ENCODE measurements at places on chromosomes 13 and 19.

GRCh38 chr13:101451641-101452040 is 834 bp upstream of the ITGBL1 start:
- DNase-seq = no peak

DNA sequence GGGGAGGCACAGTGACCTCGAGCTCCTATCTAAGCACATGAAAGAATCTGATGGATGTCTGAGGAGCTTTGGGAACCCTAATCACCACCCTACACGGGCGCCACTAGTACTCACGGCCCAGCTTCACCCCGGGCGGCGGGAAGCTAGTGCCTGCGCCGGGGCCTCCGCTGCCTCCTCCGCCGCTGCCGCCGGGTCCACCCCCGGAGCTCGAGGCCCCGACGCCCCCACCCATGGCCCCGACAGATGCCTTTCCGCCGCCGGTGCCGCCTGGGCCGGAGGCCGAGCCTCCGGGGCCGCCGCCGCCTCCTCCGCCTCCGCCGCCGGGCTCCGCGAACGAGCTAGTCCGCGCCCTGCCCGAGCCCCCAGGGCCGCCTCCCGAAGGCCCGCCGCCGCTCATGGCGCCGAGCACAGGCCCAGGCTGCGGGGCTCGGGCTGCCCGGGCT is 312 bp downstream of the GSK3A start:
- no peak for DNase-seq

GRCh38 chr19:41784312-41784711 is 12.1 kb upstream of the CEACAM3 start:
- DNase-seq = no peak

DNA sequence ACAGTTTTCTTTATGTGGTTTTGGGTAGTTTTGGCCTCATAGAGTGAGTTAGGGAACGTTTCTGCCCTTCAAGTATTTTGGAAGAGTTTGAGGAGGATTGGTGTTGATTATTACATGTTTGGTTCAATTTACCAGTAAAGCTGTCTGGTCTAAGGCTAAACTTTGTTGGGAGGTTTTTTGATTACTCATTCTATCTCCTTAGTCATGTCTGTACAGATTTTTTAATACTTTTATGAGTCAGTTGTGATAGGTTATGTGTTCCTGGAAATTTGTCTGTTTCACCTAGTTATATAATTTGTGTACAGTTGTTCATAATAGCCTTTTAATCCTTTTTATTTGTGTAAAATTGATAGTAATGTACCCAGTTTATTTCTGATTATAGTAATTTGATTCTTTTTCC is 20.4 kb downstream of the RNF17 start:
- no peak for DNase-seq

DNA sequence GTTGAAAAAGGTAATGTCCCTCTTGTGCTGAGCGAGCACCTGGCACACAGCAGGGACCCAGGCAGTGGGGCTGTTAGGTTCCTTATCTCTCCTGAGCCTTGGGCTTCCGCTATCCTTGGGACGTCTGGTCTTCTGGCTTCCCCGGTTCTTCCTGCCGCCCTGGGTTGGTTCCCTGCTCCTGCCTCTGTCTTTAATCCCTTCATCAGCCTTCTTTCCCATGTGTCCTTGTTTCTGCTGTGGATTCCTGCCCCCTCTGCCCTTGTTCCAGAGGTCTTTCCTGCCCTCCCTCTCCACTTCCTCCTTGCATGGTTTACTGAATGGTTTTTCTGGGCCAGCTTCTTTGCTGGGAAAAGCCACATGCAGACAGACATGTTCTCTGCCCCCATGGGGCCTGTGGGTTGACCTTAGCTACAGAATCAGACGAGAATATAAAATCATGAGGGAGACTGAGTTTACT is 2.6 kb downstream of the EPN1 start:
- no peak for DNase-seq

GRCh38 chr19:7280940-7281666 is 13.1 kb downstream of the INSR start:
- DNase-seq = no peak

DNA sequence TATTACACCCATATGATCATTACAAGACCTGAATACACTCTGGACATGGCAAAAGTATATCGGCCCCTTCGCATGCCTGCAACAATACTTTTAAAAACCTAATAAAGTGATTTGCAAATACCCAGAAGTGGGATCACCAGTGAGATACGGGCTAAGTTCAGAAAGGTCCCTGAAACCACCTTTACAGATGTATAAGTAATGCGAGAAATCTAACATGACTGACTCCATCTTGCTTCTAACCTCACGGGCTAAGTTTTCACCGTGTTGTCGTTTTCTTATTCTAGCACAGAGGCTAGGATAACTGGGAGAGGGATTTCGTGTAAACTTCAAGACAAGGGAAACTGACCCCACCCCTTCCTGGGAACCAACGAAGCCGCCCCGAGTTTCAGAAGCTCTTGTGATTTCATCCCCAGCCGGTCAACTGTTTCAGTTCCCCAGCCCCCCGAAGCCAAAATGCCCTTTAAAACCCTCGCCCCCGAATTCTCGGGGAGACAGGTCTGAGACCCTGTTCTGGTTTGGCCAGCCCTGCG is 703 bp downstream of the NEK3 start:
- peak; percentile 3 for DNase-seq

DNA sequence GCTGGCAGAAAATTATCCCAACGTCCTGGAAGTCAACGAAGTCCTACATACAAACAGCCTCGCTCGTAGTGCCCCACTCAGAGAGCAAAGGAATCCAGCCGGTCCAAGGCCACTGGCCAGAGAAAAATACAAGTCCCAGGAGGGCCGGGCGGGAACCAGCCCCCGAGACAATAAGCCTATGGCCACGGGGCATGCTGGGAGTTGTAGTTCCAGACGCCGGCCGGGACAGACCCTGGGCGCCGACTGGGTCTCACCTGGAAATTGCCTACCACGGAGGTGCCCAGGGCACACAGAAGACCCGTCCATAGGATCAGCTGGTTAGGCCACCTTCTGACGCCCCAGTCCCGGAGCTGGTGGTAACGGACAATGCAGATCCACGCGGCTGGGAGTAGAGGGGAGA is 5.4 kb downstream of the TMEM150B start:
- DNase-seq = no peak

DNA sequence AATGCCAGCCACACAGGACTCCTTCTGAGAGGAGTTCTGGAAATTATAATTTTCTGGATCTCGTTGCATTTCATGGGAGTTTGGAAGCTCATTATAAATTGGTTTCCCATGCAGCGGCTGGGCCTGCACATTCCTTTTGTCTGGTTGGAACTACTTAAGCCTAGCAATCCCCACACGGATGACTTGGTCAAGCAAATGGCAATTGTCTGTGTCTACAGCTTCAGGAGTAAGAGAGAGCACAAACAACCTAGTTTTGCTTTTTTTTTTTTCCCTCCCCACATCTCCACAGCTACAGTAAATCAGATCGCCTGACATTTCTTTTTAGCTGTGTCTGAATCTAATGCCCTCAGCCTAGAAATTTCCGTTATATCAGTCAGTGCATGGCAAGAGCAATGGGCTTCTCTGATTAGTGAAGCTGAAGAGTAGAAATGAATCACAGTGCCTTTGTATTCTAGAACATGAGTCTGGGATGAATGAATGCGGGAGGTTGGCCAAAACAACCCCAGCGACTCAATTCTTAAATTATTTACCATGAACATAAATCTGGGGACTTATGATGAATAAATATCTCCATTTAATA is 15.1 kb downstream of the PCDH8 start:
- DNase-seq = no peak

DNA sequence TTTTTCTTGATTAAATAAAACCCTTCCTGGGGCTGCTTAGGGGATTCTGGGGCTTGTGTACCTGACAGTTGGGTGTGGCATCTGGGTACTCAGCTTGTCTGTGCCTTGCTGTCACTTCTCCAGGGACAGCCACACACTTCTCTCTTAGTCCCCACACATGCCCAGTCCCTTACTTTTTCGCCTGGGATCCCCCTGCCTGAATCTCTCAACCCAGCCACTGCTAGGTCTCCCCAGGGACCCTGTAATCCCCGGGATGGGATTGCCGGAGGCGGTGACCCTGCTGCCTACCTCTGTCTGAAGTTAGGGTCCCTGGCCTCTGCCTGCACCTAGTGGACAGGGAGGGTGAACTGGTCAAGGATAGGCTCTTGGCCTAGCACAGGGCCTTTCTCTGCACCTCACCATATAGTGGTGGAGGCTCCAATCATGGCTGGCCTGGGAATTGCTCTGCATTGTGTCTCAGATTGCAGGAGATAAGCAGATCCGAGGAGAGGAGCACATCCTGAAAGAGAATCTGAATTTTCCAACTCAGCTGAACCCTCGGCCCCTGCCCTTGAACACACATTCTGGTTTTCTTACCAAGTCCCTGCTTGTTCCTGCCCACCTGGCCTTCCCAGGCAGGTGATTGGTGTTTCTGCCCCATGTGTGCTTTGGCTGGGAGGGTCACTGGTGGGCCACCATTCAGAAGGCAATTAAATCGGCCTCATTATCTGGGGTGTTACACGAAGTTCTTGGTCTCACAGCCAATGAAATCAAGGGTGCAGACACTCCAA is 8.7 kb upstream of the ZNF492 start:
- DNase-seq = no peak

GRCh38 chr13:66225072-66225471 is 1005.1 kb downstream of the PCDH9 start:
- DNase-seq = no peak

All from GOT3 (cell line).